SIG-M5 (cell line): ENCODE measurements at places on chromosomes 1 and 21.

DNA sequence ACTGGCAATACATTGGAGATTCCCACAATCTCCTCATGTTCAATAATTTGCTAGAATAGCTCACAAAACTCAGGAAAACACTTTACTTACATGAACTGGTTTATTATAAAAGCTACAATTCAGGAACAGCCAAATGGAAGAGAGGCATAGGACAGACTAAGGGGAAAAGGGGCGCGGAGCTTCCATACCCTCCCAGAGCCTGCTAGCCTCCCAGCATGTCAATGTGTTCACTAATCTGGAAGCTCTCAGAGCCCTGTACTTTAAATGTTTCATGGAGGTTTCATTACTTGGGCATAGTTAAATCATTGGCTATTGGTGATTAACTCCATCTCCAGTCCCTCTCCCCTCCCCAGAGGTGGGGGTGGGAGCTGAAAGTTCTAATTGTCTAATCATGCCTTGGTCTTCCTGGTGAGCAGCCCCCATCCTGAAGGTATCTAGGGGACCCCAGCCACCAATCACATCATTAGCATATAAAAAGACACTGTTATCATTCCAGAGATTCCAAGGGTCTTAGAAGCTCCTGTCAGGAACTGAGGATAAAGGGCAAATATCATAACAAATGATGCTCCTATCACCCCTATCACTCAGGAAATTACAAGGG is 10.9 kb upstream of the DMRTB1 start:
- no peak for DNase-seq

- DNase-seq: no peak
Measured at GRCh38 chr1:93047618-93048017, 31.5 kb upstream of the MTF2 start.

DNA sequence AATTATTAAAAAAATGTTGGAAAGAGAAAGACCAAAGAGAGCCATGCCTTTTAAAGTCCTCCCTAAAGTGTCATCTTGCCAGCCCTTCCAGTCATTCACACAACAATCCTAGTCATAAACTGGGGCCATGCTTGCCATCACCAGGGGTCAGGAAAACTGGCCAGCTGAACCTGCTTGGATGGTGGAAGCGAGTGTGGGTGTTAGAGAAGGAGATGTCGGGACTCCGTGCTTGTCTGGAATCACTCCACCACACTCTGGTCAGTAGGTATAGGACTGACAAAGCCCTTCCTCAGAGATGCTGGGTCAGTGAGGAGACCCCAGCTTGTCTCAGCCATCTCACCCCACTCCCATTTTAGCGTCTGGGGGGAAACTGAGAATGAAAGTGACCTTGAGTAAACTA is 3.3 kb upstream of the HAPLN2 start:
- no peak for DNase-seq

GRCh38 chr1:212582291-212582690 is 26.3 kb upstream of the ATF3 start:
- no peak for DNase-seq

DNA sequence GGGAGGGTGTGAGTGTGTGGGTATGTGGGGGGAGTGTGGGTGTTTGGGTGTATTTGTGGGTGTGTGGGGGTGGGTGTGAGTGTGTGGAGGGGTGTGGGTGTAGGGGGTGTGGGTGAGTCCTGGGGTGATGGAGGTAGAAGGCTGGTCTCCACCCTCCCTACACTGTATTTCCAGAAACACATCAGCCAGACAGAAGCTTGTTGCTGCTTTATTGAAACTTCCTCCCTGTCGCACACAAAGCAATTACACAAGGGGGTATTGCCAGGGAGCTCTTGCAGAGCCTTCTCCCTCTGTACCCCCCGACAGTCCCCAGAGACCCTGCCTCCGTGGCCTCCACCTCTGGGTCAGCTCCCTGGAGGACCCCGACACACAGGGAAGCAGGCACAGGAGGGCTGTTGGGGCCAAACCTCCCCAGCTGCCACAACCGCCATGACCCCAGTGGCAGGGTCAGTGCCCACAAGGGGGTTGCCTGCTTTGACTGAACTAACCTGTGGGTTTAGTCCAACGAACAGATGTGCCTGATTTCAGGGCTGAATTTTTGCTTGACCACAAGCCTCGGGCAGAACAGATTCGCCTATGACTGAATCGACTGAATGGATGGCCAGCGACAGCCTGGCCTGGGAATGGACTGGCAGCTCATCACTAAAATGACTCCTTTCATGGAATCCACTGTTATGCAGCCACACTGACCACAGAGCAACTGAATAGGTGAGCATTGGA is 9.1 kb upstream of the MATN1 start:
- no peak for DNase-seq

GRCh38 chr1:107965110-107965991 is at the start of gene VAV3:
Gene VAV3 (minus strand): TSS chr1:107965180. CDS start chr1:107964869, 311 bp downstream.
- no peak for DNase-seq

DNA sequence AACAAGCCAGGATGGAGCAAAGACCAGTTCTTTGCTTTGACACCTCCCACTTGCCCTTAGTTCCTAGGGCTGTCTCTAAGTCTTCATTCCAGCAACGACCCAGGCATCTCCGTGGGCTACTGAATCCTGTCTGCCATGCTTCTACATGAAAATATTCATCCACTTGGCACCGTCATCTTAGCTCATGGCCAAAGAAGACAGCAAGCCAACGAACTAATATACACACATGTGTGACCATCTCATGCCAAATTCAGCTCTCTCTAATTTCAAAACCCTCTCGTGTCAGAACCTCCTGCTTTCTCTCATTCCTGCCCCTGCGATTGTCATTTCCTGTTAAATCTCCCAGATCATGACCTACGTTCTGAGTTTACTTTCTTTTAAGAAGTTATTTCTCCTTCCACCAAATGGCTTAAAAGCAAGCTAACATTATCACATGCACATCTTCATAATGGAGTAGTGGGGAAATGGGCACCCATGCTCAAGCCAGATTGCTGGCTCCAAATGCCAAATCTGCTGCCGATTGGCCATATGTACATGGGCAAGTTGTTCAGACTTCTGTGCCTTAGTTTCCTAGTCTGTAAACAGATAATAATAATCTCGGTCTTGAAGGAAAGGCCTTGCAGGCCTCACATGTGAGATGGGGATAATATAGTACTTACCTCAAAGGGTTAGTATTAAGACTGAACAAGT is 373.4 kb downstream of the USH2A start:
- DNase-seq: no peak

DNA sequence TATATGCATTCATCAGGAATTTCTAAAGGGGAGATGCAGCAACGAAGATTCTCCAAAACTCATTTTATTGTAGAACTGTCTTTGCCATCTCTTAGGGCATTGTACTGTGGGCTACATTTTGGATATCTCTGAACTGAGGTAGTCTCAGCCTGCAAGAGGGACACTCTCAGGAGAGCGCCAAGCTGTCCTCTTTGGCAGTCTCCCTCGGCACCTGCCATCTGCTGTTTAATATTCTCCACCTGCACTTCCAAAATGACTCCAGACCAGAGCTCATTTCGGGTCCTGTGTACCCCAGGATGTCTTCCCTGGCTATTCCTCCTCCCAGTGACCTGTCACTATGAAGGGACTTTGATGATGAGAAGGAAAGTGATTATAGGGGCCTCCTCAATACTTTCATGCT is 356.3 kb upstream of the C1orf174 start:
- DNase-seq: no peak

GRCh38 chr1:108478429-108479015 is 28.4 kb downstream of the NBPF6 start:
- no peak for DNase-seq

- DNase-seq: no peak
Measured at GRCh38 chr1:93102142-93102541, 23.1 kb downstream of the MTF2 start.

GRCh38 chr1:80994934-80995333 is 805.8 kb upstream of the ADGRL2 start:
- DNase-seq: no peak

DNA sequence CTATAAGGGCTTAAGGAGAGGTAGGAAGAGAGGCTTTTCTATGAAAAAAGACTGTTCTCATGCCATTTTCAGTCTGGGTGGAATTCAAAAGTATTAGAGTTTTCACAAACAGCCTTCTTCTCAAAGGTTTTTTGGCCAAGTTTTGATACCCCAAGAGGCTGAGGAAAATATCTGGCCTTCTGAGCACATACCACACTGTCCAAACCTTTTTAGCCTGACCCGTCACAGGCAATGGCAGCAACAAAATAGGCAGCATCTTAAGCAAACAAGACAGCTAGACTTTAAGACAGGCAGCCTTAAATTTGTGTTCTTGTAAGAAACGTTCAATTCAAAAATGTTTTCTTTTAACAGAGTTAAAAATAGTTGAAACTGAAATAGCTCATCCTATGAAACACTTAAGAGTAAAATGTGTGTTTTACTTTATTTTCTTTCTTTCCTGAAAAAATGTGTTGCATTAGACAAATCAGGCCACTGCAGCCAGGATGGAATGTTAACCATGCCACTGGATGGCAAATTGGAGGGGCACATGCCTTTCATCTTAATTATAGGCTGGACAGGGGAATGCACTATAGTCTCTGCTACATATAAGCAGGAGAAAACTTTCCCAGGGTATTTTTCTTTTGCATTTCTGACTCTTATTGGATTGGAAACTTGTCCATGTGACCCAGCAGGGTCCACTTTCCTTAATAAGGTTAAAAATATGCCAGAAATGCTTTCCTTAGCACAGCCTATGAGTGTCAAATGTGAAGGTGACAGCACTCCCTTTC is 315.0 kb downstream of the TGFB2 start:
- no peak for DNase-seq

GRCh38 chr1:230518511-230518910 is 92.4 kb upstream of the PGBD5 start:
- DNase-seq: no peak

DNA sequence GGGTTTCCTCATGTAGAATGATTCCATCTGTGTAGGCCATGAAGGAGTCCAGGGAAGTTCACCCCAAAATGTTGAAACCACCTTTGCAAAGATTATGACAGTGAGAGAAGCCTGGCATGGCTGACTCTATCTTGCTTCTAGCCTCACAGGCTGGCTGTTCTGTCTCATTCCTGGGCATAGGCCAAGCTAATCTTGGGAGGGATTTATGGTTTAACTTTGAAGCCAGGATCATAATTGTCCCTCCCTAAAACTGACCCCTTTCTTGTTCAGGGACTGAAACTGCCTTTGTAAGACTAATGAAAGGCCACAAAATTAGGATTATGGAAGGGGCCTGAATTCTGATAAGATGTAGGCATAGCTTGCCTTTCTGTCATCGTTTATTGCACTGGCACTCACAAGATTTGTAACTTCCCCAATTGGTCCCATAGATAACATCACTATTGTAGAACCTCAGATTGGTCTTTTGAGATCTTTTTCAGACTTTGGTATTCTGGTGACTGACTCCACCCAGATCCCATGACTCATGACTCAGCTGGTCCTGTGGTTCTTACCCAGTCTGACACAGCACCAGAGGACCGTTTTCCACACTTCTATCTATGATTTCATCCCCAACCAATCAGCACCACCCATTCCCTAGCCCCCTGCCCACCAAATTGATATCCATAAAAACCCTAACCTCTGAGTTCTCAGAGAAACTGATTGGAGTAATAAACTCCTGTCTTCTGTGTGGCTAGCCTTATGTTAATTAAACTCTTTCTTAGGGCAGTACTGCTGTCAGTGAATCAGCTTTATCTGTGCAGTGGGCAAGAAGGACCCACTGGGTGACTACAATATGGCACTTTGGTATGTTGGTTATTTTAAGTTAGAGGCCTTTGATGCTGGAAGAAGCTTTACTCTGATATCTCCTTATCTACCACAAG is 13.6 kb upstream of the LAMTOR5 start:
- no peak for DNase-seq

GRCh38 chr1:154429118-154429517 is 24.0 kb downstream of the IL6R start:
- no peak for DNase-seq
